Body of pancreas (tissue), 4 donors: ENCODE measurements at places on chromosomes 12 and 14. TPM values are rescaled to one million over a fixed set of nuclear protein-coding genes. Genes with fewer than 3 reads are reported as not detected.
A peak's percentile ranks its signal among the peaks of the same experiment; 100 is the strongest.

The GPRC5D gene
- not detected for total RNA-seq

The RASAL1 gene
- total RNA-seq: 0.66 TPM

The RFLNA gene
- 0.26 TPM for total RNA-seq

The ABCB9 gene
- total RNA-seq: 5.2 TPM

The PLEKHG7 gene
- 1.6 TPM for total RNA-seq

DNA sequence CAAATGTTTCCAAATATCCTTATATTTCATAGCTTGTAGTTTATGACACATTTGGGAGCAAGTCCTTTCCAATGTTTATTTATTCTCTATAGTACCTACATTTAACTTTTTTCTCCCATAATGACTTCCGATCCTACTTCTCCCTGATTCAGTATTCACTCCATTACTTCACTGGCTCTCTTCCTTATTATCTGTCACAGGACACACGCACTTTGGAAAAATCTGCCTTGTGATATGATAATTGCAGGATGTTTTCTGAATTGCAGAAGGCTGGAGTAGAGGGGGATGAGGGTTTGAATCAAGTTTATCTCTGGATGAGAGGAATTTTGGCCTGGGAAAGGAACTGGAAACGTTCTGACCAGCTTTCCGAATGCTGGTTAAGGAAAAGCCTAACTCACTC lies 75.0 kb downstream of the HMGA2 start:
- H3K36me3 ChIP-seq: no peaks in the 10 kb centered on the region
- no peak overlapping the region for H3K27ac ChIP-seq
- H3K27me3 ChIP-seq: no peaks in the 10 kb centered on the region
- peaks cover 24% of the 10 kb centered on the region for H3K4me1 ChIP-seq

GRCh38 chr12:12954878-12955625 lies 3.1 kb upstream of the GPRC5D start:
- H3K27ac ChIP-seq: peak overlapping the region; percentile 8
- DNase-seq: no peak
- no peak overlapping the region for H3K4me3 ChIP-seq
- H3K4me1 ChIP-seq: peaks cover 16% of the 10 kb centered on the region

- DNase-seq: peak; percentile 18
- no peaks in the 10 kb centered on the region for H3K36me3 ChIP-seq
- no peak overlapping the region for H3K4me3 ChIP-seq
- no peaks in the 10 kb centered on the region for H3K27me3 ChIP-seq
Measured at GRCh38 chr12:25458047-25458552, 95.0 kb downstream of the LMNTD1 start.

DNA sequence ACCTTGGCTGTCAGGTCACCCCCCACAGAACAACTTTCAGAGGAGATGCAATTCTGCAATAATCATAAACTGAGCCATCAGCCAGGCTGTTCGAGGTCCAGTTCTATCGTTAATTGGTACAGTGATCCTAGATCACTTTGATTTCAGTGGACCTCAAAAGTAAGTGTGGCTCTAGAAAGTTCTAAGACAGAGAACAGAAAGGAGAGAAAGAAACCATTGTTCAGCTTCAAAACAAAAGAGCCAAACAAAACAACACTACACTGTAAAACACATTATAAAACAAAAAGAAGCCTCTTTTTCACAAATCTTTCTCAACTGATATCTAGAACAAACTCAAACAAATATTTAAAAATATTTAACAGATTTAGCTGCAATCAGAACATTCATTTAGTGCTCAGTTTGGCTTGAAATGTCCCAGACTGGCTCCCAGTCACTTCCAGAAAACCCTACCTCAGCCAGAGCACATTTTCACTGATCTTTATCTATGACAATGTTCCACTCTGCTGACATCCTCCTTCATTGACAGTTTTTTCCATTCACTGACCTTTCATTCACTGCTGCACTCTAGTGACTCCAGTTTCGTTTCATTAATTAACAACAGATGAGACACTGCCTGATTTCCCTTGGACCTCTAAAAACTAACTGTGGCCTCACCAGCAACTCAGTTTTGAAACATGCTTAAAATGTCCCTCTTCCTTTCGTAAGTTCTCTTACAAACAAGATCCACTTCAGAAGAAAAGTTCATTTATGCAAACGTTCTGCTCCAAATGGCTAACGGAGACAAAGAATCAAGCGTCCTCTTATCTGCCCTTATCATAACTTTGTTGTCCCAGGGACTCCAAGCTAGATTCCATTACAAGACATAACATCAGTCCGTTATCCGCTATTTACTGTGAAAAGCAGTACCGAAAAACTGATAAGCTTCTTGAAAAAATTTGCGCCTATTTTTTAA lies 56.8 kb downstream of the DUSP16 start:
- H3K27ac ChIP-seq: peak overlapping the region; percentile 33
- no peaks in the 10 kb centered on the region for H3K36me3 ChIP-seq
- DNase-seq: no peak
- no peak overlapping the region for H3K4me3 ChIP-seq

- no peaks in the 10 kb centered on the region for H3K36me3 ChIP-seq
- no peaks in the 10 kb centered on the region for H3K4me1 ChIP-seq
- no peaks in the 10 kb centered on the region for H3K27me3 ChIP-seq
Measured at GRCh38 chr14:40762685-40763084, 844.0 kb upstream of the LRFN5 start.

DNA sequence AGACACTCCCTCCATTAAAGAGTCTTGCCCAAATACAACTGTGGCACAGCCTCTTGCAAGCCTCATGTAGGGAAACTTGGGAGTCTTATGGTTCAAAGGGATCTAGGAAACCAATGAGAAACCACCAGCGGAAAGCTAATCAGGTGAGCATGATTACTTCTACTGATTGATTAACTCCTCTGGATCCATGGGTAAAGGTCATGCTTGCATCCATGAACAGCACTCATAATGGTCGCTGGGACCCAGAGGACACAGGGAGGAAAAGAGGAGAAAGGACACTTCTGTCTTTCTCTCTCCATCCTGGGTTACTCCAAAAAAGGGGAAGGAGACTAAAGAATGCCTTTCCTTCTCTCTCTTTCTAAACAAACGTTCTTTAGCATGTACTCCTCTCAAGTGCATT lies 1397.2 kb downstream of the LRFN5 start:
- no peaks in the 10 kb centered on the region for H3K36me3 ChIP-seq
- H3K4me1 ChIP-seq: no peaks in the 10 kb centered on the region
- H3K4me3 ChIP-seq: no peak overlapping the region
- H3K27ac ChIP-seq: no peak overlapping the region
- DNase-seq: no peak

DNA sequence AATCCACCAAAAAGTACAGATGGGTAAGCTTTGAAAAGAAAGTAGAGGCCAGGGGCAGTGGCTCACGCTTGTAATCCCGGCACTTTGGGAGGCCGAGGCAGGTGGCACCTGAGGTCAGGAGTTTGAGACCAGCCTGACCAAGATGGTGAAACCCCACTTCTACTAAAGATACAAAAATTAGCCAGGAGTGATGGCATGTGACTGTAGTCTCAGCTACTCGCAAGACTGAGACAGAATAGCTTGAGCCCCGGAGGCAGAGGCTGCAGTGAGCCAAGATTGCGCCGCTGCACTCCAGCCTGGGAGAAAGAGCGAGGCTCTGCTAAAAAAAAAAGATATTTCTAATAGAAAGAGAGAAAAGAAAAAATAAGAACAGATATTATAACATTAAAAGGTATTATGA lies 134.2 kb upstream of the SLCO1C1 start:
- no peak overlapping the region for H3K27ac ChIP-seq
- no peaks in the 10 kb centered on the region for H3K27me3 ChIP-seq
- H3K4me3 ChIP-seq: no peak overlapping the region

- DNase-seq: no peak
- no peak overlapping the region for H3K27ac ChIP-seq
- no peaks in the 10 kb centered on the region for H3K27me3 ChIP-seq
- no peaks in the 10 kb centered on the region for H3K4me1 ChIP-seq
- H3K36me3 ChIP-seq: no peaks in the 10 kb centered on the region
Measured at GRCh38 chr14:55645145-55645544, 65.1 kb downstream of the KTN1 start.

- H3K27ac ChIP-seq: no peak overlapping the region
- no peaks in the 10 kb centered on the region for H3K27me3 ChIP-seq
- no peak for DNase-seq
- no peak overlapping the region for H3K4me3 ChIP-seq
Measured at GRCh38 chr14:74983343-74983742, 19.4 kb upstream of the EIF2B2 start.

DNA sequence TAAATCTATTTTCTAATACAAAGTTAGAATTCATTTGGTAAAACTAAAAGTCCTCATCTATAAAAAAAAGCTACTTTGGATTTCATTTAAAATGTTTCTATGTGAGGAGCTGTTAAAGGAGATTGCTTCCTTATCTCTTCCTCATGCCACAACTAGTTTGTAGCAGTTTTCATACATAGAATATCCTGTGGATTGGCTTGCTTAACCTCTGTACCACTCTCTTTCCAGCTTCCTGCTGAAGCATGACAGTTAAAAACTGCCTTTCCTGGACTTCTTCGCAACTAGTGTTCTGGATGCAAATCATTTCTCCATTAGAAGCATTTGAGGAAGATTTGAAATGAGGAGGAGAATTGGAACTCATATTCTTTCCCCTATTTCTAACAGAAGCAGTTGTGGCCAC lies 49.6 kb downstream of the ST8SIA1 start:
- no peak overlapping the region for H3K27ac ChIP-seq
- peaks cover 5% of the 10 kb centered on the region for H3K4me1 ChIP-seq
- no peak overlapping the region for H3K4me3 ChIP-seq
